ENCODE measurements at places on chromosomes 4 and X.

- DNase-seq: no peak
Observed at GRCh38 chrX:19865567-19866363, 21.6 kb downstream of the SH3KBP1 start.

- no peak for DNase-seq
Observed at GRCh38 chr4:80459918-80460473, 124.5 kb downstream of the CFAP299 start.

GRCh38 chr4:159770401-159770800 is 667.5 kb downstream of the RAPGEF2 start:
- no peak for DNase-seq

- peak; percentile 91 for DNase-seq
Observed at GRCh38 chrX:49884290-49884862, 5.1 kb downstream of the USP27X start.

GRCh38 chr4:120835342-120835741 is 87.2 kb downstream of the PRDM5 start:
- no peak for DNase-seq

- no peak for DNase-seq
Observed at GRCh38 chr4:38504396-38504715, 159.6 kb upstream of the KLF3 start.

- DNase-seq: no peak
Observed at GRCh38 chr4:98929341-98930267, 671 bp upstream of the EIF4E start.

- DNase-seq: no peak
Observed at GRCh38 chrX:52923781-52924241, 26.7 kb downstream of the FAM156B start.

GRCh38 chrX:46965125-46965758 is 53.0 kb downstream of the JADE3 start:
- no peak for DNase-seq

GRCh38 chr4:3412257-3413020 is 29.3 kb upstream of the HGFAC start:
- DNase-seq: peak; percentile 84

DNA sequence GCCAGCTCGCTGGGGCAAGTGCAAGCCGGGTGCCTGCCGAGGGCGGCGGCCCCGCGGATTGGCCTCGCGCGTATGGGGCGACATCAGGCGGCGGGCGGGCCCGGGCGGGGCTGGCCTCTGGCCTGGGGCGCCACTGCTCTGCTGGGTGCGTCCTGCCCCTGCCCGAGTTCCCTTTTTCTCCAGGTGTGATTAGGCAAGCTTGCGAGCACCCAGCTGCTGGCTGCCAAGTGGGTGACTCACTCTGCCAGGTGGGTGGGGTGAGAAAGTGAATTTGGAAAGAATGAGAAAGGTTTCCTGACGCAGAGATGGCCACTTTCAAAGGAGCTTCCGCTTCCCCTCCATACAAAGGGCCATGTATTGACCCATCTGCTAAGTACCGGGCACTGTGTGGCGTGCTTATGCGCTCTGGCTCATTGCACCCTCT is 32.5 kb downstream of the FGFBP1 start:
- DNase-seq: no peak

DNA sequence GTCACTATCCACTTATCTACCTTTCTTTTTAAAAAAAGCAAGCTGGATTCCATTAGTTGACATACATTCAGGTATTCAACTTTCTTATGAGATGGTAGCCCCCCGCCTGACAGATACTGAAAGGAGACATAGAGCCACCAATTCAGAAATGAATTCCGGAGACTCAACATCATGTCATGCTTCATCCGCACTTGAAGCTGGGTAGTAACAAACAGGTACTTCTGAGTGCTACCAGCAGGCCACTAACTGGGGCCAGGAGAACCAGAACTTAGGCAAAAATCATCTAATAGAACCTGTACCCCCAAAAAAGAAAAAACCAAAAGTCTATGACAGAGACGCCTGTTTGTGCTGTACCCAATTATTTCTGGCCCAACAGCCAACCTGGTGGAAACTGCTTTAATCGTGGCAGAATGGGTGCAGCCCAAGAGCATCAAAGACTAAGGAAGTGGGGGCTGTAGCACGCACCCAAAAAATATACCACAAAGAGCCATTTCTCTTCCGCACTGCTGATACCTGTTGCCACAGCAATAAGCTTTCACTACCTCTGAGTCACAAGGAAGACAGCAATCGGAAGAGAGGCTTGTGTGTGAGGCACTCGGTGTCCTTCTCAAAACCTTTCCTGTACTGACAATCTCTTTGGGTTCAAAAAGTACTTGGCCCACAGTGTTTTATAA is 84.8 kb downstream of the AFAP1 start:
- DNase-seq: no peak

GRCh38 chr4:141158219-141158618 is 24.9 kb upstream of the RNF150 start:
- DNase-seq: no peak

- DNase-seq: no peak
Observed at GRCh38 chr4:79852305-79852730, 220.7 kb downstream of the ANTXR2 start.

GRCh38 chr4:23697722-23698121 is 192.1 kb downstream of the PPARGC1A start:
- peak; percentile 57 for DNase-seq

Data from posterior cingulate gyrus (tissue), 11 donors.